Stromal cell of bone marrow (primary cell): ENCODE measurements at places on chromosomes 12 and 14.

DNA sequence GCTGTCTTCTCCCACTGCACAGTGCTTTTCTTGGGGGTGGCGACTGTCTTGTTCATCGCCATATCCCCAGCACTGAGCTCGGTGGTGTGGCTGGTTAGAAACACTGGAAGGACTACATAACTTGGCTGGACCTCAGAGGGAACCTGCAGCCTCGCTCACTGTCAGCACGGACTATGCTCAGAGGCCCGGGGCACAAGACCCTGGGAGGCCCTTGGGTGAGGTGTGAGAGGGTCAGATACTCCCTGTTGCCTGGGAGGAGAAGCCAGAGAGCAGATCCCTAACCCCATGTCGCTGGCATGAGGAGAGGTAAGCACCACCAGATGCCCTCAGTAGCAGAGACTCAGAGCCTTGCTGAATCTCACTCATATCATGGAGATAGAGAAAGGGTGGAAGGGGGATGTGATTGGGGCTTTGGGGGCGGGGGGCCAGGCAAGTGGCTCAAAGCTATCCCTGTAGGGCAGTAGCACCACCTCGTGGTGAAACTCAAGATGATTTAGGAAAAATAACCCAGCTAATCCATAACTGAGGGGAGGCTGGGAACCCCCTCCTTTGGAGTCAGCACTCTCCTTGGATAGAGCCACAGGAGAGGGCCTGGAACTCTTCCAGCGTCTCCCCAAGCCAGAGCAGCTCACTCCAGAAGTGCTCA is 18.7 kb upstream of the HDAC7 start:
- DNase-seq = no peak

DNA sequence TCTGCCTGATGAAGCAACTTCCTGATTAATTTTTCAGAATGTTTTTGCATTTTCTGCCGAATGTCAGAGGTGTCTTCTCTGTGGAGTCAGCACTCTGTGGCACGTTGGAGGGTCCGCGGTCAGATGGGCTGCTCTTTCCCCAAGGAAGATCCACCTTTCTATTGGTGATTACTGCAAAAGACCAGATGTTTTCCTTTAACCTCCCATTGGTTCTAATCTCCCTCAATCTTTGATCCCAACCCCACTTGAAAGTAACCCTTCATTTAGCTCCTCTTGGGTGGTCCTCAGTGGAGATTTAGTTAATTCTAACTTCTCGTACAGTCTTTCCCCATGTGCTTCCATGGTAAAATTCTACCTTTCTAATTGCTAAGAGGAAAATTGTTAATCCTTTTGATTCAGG is 397.7 kb upstream of the DDHD1 start:
- DNase-seq = no peak

DNA sequence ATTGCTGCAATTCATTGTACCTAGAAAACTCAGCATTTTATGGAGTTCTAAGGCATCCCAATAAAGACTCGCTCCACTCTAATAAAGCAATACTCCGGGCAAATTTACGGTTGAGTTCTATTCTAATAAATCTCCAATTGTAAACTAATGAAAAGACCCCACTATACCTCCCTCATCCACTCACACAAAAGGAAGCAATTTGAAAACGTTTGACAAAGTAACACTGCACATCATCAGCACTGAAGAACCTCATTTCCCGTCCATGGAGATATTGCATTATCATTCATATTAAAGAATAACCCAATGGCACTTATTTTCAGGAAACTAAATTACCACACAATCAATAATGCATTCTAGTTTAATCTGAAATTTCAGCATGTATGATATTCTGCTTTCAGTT is 111.0 kb upstream of the LMO3 start:
- no peak for DNase-seq

- no peak for DNase-seq
Observed at GRCh38 chr12:60078026-60078425, 482.2 kb downstream of the SLC16A7 start.

GRCh38 chr12:128823216-128823915 is 392 bp downstream of the SLC15A4 start:
- DNase-seq = no peak

DNA sequence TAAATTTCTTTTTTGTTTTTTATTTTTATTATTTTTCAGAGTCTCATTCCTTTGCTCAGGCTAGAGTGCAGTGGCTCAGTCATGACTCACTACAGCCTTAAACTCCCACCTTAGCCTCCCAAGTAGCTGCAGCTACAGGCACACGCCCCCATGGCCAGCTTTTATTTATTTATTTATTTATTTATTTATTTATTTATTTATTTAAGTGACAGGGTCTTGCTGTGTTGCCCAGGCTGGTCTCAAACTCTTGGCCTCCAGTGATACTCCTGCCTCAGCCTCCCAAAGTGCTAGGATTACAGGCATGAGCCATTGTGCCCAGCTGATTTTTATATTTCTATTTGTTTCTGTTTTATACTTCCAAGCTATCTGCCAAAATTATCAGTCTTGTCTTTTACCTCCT is 89.2 kb upstream of the EVL start:
- DNase-seq = no peak

GRCh38 chr14:94557327-94557726 is 3.9 kb upstream of the SERPINA4 start:
- no peak for DNase-seq

- DNase-seq = no peak
Observed at GRCh38 chr12:53065470-53065869, 13.7 kb downstream of the SPRYD3 start.

DNA sequence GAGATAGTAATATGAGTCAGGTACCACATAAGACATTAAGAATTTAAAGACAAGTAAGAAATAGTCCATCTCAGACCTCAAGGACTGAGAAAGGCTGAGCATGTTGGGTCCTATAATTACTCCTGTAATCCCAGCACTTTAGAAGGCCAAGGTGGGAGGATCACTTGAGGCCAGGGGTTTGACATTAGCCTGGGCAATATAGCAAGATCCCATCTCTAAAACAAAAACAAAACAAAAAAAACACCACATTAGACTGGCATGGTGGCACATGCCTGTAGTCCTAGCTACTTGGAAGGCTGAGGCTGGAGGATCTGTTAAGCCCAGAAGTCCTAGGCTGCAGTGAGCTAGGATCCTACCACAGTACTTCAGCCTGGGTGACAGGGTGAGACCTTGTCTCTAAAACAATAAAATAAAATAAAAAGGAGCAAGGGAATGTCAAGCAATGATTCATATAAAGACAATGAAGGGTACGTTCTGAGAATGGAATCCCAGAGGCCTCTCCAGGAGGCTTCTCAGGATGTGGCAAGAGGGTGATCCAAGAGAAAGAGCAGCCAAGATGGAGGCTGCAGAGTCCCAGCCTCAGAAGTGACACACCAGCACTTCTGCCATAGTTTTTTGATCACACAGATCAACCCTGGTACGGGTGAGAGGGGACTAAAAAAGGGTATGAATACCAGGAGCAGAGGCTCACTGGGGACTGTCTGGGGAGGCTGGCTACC is 206.4 kb downstream of the CRADD start:
- DNase-seq = peak; percentile 43

DNA sequence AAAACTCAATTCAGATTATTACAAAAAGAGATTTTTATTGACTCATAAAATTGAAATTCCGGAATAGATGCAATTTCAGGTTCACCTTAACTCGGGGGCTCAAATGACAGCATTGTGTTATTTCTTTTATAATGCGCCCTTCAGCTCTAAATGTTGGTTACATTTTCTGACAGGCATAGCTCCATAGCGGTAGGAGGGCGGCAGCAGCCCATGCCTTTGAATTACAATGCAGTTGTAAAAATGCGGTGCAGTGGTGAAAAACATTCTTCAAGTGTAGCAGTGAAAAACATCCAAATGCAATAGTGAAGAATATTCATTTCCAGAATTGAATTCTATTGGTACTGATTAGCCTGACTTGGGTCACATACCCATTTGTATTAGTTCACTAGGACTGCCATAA is 215.3 kb upstream of the PKP2 start:
- DNase-seq = no peak

DNA sequence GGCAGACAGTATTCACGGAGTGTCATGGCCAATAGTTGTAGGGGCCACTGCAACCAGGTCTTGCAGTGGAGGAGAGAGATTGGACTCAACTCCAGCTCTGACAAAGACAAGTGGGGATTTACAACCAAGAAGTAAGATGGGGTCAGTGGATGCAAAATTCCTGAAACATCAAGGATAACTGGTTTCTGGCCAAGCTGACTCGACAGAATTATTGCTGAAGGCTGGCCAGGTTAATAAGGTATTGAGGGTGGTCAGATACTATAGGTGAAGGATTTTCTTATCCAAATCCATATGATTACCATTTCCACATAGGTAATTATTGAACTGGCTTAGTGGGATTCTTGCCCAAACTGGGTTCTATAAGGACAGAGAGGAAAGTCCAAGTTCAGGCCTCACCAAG is 64.9 kb upstream of the FOXG1 start:
- no peak for DNase-seq

DNA sequence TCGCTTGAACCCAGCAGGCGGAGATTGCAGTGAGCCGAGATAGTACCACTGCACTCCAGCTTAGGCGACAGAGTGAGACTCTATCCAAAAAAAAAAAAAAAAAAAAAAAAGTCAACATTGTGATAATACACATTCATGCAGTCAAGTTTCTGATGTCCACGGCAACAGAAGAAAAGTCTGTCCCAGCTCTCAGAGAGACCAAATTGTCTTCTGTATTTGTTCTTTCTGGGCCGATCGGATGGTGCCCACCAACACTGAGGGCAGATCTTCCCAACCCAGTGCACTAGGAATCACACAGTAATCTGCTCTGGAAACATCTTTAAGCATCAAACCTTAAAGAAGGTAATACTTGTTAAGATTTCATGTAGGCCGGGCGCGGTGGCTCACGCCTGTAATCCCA is 31.6 kb downstream of the EAPP start:
- no peak for DNase-seq

DNA sequence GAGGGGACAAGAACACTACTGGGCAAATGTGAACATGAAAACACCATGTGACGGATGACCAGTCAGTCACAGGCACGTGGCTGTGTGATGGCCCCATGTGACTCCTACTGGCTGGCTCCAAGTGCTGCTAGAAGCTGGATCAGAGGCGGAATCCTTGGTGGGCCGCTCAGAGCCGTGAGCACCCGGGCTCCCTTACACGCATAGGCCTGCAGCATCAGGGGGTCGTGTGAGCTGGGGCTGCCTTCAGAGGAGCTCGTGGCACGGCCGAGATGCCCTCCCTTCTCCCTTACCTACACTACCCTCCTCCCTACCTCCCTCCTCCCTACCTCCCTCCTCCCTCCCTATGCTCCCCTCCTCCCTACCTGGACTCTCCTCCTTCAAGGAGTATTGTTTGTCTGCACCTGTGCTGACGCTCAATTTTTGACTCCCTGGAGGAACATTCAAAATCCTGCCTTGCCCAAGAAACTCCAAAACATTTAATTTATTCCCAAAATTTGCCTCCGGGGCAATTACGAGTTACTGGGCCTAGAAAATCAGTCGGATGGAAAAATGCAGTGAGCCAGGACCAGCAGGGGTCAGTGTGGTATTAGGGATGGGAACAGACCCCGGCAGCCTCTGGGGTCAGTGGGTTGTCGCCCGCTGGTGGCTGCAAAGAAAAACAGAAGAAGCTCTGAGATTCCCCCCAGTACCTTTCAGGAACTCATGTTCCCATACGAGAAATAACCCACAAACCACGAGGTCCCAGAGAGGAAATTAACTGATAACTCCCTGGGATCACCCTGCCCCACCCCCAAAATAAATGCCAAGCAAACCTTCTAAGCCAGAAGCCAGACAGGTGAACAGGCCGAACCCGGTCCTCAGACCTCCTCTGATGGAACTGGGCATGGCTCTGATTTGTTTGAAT is 61.3 kb downstream of the C14orf132 start:
- DNase-seq = peak; percentile 56

GRCh38 chr12:40107803-40108620 is 2.1 kb upstream of the SLC2A13 start:
- no peak for DNase-seq

DNA sequence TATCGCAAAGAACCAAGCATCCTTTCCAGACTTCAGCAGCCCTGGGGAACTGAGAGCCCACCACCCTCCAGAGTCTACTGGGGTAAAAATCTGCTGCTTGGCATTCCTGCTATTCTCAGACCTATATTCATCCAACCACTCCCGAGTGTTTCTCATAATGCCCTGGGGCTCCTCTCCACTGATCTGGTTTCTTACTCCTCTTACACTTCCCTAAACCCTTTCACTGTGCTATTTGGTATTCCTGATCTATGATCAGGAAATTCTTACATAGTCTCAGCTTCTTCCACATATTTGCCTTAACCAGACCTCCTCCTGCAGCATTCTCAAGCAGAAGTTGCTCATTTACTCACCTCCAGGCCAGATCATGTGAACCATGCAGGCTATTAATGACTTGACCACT is 82.4 kb downstream of the SYT10 start:
- no peak for DNase-seq

DNA sequence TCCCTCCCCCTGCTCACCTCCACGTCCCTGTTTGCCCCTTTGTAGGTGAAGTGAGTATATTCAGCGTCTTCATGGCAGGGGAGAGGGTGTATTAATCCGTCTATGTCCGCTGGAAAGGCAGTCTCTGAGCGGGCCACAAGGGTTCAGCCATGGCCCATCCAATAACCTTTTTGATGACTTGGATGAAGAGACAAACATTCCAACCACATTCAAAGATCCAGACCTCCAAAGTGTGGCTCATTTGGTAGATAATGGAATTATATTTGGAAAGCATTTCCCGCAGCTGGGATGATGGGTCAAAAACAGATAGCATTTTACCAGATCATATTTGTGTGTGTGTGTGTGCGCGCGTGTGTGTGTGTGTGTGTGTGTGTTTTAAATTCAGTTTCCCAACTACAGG is 345.9 kb downstream of the DPF3 start:
- no peak for DNase-seq

- no peak for DNase-seq
Observed at GRCh38 chr14:100585448-100586152, 1.6 kb downstream of the BEGAIN start.

- no peak for DNase-seq
Observed at GRCh38 chr14:105935384-105935783, 409.0 kb downstream of the TMEM121 start.

DNA sequence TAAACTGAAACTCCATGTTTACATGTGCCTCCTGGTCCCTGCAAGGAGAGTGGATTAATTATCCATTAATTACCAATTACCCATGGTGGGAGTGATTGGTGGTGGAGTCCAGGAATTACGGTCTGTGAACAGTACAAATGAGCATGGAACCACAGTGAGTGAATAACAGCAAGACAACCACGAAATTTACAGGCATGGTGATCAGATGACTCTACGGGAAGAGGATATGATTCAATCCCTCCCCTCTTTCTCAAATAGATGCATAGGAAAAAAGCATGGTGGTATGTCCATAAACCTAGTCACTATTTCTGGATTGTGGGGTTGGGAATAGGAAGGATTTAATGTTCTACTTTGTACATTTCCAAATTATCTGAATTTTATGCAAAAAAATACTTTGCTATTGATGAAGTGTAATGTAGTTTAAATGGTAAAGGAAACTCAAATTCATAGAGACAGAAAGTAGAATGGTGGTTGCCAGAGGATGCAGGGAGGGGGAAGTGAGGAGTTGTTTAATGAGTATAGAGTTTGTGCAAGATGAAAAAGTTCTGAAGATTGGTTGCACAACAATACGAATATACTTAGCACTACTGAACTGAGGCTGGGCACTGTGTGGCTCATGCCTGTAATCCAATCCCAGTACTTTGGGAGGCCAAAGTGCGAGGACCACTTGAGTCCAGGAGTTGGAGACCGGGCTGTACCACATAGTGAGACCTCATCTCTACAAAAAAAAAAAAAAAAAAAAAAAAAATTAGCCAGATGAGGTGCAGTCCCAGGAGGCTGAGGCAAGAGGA is 41.2 kb upstream of the C12orf75 start:
- peak; percentile 11 for DNase-seq

- DNase-seq = peak; percentile 22
Observed at GRCh38 chr12:124321040-124321481, 26.2 kb downstream of the RFLNA start.

GRCh38 chr12:48999371-49000131 is at the start of gene DDN:
Gene DDN (minus strand): TSS chr12:48999375. CDS start chr12:48999287, 88 bp downstream.
- DNase-seq = no peak
